ENCODE measurements at places on chromosomes 12 and 14.

DNA sequence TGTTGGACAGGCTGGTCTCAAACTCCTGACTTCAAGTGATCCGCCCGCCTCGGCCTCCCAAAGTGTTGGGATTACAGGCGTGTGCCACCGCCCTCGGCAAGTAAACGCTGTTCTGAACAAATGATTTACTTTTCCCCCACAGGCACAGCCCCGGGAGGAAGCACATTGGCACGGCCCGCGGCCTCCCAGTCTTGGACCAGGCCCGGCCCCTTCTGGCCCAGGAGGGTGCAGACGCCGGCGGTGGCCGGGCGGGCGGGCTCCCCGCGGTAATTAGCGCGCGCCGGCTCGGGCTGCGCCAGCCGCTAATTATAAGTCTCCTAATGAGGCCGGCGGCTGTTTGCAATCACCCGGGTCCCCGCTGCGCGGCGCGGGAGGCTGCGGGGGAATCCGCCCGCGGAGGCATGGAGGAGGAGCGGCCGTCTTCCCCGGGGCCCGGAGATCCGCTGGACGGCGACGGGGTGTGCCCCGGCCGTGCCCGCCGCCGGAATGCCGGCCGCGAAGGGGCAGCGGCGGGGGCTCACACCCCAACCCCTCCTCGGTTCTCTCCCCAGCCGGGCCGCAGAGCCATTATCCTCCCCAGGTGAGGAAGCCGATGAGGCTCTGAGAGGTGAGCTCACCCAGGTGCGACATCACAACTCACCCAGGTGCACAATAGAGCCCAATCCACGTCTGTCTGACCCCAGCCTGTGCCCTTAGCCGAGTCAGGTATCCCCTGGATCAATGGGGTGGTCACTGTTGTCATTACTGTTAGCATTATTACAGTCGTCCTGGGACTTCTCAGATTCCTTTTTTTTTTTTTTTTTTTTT, 3.3 kb upstream of the POP5 start:
- peak; percentile 59 for DNase-seq

GRCh38 chr12:76790564-76791552, 26.9 kb downstream of the ZDHHC17 start:
- peak; percentile 47 for DNase-seq

GRCh38 chr14:24262821-24263733, at the start of gene TGM1:
TGM1 (minus strand) TSS chr14:24263177; CDS start chr14:24262352, 825 bp downstream.
- DNase-seq: no peak

GRCh38 chr14:76168531-76168930, 16.8 kb downstream of the GPATCH2L start:
- no peak for DNase-seq
